ENCODE measurements at places on chromosomes 6 and 20. TPM values are rescaled to one million over a fixed set of nuclear protein-coding genes. Genes with fewer than 3 reads are reported as not detected.
A peak's percentile ranks its signal among the peaks of the same experiment; 100 is the strongest.

DNA sequence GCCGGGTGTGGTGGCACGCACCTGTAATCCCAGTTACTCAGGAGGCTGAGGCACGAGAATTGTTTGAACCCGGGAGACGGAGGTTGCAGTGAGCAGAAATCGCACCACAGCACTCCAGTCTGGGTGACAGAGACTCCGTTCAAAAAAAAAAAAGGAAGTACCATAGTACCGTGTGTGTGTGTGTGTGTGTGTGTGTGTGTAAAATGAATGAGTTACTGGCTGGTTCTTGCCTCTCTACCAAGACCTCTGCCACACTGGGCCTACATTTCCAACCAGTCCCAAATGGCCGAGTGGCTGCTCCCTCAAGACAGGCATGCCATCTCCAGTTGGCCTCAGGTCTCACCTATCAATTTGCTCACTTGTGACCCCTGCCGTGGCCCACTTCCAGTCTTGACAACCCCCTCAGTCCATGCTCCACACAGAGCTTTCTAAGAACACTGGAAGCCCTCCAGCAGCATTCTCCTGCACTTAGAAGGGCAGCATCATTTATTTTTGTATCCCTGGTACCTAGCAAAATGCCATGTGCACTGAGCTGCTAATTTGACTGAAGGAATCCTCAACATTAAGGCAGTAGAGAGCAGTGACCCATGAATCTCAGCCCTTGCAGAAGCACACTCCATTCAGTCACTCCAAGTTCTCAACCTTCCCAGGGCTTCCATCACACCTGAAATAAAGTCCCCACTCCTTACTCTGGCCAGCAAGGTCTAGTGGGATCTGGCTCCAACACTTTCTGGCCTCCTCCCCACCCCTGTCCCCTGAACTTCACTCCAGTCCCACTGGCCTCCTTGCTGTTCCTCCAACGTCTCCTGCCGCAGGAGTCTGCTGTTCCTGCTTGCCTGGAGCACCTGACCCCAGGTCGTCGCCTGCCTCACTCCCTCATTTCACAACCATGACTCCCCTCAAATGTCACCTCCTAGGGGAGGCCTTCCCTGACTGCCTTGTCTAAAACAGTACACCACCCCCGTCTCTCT is 29.9 kb downstream of the COX4I2 start:
- peak overlapping the region; percentile 63 for H3K27ac ChIP-seq
- no peak for DNase-seq
- no peaks in the 10 kb centered on the region for H3K27me3 ChIP-seq
- peaks cover 3% of the 10 kb centered on the region for H3K36me3 ChIP-seq

DNA sequence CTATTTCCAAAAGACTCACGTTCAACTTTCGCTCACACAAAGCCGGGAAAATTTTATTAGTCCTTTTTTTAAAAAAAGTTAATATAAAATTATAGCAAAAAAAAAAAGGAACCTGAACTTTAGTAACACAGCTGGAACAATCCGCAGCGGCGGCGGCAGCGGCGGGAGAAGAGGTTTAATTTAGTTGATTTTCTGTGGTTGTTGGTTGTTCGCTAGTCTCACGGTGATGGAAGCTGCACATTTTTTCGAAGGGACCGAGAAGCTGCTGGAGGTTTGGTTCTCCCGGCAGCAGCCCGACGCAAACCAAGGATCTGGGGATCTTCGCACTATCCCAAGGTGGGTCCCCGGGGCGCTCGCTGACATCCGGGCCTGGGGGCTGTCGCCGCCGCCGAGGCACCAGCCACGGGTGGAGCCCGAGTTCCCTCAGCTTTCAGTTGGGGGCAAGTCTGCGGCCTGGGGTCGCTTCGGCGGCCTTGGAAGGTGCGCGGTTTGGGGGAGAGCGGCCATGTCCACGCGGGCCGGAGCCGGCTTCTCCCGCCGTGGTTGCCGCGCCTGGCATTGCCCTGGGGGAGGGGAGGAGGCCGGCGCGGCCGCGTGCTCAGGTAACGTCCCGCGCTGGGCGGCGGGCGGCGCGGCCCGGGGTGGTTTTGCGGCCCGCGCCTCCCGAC is 429 bp downstream of the AMD1 start:
- DNase-seq = no peak
- H3K4me3 ChIP-seq = peak overlapping the region; percentile 80
- no peaks in the 10 kb centered on the region for H3K27me3 ChIP-seq

DNA sequence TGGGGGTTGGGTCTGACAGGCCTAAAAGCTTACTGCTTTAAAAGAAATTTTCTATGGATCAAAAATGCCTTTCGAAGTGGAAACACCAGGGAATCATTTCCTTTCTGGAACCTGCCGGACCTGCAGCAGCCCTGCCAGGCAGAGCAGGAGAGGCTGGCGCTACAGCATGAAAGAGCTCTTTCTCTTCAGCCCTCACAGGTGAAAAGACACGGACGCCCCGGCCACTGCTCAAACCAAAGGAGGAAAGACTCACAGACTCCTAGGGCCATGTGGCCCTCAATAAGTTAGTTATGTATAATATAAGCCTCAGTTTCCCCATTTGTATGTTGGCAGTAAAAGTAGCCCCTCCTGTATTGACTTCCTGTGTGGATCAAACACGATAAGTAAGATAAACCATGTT is 8.3 kb downstream of the SCML4 start:
- H3K4me3 ChIP-seq = no peak overlapping the region
- no peaks in the 10 kb centered on the region for H3K4me1 ChIP-seq

GRCh38 chr6:14406614-14407331 is 289.2 kb downstream of the CD83 start:
- DNase-seq = peak; percentile 40
- H3K36me3 ChIP-seq = no peaks in the 10 kb centered on the region
- H3K4me3 ChIP-seq = no peak overlapping the region
- H3K4me1 ChIP-seq = peaks cover 19% of the 10 kb centered on the region
- 0 out of 2 replicates have a peak overlapping the region, but pooled peaks have one; percentile 73 for H3K27ac ChIP-seq
- no peaks in the 10 kb centered on the region for H3K27me3 ChIP-seq

DNA sequence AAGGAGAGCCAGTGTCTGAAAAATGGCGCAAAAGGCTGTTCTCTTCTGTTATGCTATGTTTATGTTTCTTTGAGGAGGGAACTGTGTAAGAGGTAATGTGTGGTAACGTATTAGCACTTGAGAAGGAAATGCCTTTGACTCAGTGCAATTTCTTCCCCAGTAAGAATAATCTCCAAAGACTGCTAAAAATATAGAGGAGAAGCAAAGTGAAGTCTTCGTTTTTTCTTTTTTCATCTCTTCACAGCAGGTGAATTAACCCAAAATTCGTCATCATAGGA is 47.1 kb upstream of the IFNGR1 start:
- H3K4me3 ChIP-seq = no peak overlapping the region
- no peak for DNase-seq
- no peaks in the 10 kb centered on the region for H3K36me3 ChIP-seq
- no peaks in the 10 kb centered on the region for H3K27me3 ChIP-seq
- no peak overlapping the region for H3K27ac ChIP-seq

GRCh38 chr6:133645966-133646740 is 242.8 kb upstream of the TCF21 start:
- H3K36me3 ChIP-seq = no peaks in the 10 kb centered on the region
- H3K4me3 ChIP-seq = no peak overlapping the region
- DNase-seq = no peak
- H3K27me3 ChIP-seq = no peaks in the 10 kb centered on the region

DNA sequence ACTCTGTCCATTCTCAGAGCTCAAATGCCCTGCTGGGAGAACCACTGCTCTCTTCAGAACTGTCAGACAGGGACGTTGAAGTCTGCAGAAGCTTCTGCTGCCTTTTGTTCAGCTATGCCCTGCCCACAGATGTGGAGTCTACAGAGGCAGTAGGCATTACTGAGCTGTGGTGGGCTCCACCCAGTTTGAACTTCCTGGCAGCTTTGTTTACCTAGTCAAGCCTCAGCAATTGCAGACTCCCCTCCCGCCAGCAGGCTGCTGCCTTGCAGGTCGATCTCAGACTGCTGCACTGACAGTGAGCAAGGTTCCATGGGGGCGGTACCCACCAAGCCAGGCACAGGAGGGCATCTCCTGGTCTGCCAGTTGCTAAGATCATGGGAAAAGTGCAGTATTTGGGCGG is 21.8 kb upstream of the UFL1 start:
- no peaks in the 10 kb centered on the region for H3K36me3 ChIP-seq
- H3K27ac ChIP-seq = no peak overlapping the region
- no peak overlapping the region for H3K4me3 ChIP-seq
- H3K4me1 ChIP-seq = no peaks in the 10 kb centered on the region

GRCh38 chr6:139184047-139184446 is 49.2 kb downstream of the HECA start:
- no peak for DNase-seq
- H3K27ac ChIP-seq = no peak overlapping the region
- no peaks in the 10 kb centered on the region for H3K27me3 ChIP-seq
- no peaks in the 10 kb centered on the region for H3K36me3 ChIP-seq
- no peaks in the 10 kb centered on the region for H3K4me1 ChIP-seq
- H3K4me3 ChIP-seq = no peak overlapping the region

- H3K4me3 ChIP-seq = no peak overlapping the region
- no peak overlapping the region for H3K27ac ChIP-seq
- peaks cover 27% of the 10 kb centered on the region for H3K36me3 ChIP-seq
- H3K4me1 ChIP-seq = no peaks in the 10 kb centered on the region
Measured at GRCh38 chr6:170535004-170535403, 18.1 kb downstream of the PSMB1 start.

PSMB9 gene
- 5.5 TPM for polyA plus RNA-seq

DNA sequence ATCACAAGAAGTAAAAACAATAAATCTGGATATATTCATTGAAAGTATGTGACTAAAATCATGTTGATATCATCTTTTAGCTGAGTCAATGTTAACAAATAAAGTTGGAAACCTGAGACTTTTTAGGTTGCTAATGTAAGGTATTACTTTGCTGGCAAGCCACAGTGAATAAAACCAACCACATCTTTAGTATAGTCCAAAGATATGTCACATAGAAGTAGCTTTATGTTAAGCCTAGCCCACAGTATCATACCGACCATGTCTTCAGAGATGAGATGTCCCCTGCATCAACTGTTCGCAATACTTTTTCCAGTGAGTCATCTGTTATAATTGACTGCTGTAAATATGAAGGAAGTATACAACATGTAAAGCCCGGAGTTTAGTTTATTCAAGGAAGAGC is 107.6 kb upstream of the MCHR2 start:
- no peaks in the 10 kb centered on the region for H3K27me3 ChIP-seq
- DNase-seq = no peak
- H3K4me1 ChIP-seq = no peaks in the 10 kb centered on the region
- H3K27ac ChIP-seq = no peak overlapping the region

All from GM23338 (cell line).